Right renal cortex interstitium (tissue), 3 donors: ENCODE measurements at places on chromosomes 16 and 17. TPM values are rescaled to one million over a fixed set of nuclear protein-coding genes. Genes with fewer than 3 reads are reported as not detected.

The NPIPB6 gene
- 0.96 TPM for polyA plus RNA-seq

The OTOP3 gene
- polyA plus RNA-seq = not detected

The IGF2BP1 gene
- polyA plus RNA-seq = 18.2 TPM

The FOXC2 gene
- polyA plus RNA-seq = 35.0 TPM

The GPR179 gene
- polyA plus RNA-seq = 0.06 TPM

GRCh38 chr17:42185621-42185930 is 324 bp upstream of the HCRT start:
- no peak for DNase-seq

DNA sequence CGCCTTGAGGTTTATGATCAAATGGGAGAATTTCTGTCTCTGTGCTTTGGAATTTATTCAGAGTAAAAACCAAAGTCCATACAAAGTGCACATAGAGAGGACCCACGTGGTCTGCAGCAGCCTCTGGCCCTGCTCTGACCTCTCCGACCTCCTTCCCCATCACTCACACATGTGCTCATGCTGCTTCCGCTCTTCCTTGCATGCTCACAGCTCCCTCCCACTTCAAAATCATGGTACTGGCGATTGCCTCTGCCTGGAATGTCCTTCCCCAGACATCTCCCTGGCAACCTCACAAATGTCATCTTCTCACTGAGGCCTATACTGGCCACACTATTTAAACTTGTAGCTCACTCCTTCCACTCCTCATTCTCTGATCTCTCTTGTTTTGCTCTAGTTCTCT is 418.0 kb downstream of the CA10 start:
- no peak for DNase-seq
